NCI-H2081 treated with DMSO at 0.1 percent for 48 hours (cell line): ENCODE measurements at places on chromosomes 13 and 19.

- no peak for DNase-seq
These were observed 13.6 kb upstream of the LATS2 start for GRCh38 chr13:21075011-21075378.

- DNase-seq, result peak; percentile 56
These were observed 6.1 kb downstream of the DHRS12 start for GRCh38 chr13:51797664-51798488.

DNA sequence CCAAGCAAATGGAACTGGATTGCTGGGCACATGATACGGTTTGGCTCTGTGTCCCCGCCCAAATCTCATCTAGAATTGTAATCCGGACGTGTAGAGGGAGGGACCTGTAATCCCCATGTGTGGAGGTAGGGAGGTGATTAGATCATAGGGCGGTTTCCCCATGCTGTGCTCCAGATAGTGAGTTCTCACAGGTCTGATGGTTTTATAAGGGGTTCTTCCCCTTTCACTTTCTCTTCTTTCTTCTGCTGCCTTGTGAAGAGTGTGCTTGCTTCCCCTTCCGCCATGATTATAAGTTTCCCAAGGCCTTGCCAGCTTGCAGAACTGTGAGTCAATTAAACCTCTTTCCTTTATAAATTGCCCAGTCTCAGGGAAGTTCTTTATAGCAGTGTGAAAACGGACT is 32.6 kb upstream of the MTIF3 start:
- no peak for DNase-seq

DNA sequence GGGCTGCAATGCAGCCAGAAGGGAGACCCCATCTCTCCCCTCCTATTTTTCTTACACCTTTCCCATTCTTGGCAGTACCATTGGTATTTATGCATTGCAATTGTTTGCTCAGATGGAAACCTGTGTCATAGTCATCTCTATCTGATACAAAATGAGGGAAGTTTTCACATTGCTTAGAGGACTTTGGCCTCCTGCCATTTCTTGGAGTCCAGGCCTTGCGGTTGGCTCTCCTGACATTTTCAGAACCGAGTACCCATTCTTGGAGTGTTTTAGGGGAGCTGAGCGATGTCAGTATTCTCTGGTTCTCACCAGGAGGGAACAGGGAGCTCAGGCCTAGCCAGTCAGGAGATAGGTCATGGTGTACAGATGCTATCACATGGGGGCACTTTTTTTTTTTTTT is 1.5 kb downstream of the SIN3B start:
- DNase-seq, result no peak

GRCh38 chr19:51448411-51449016 is 9.7 kb downstream of the SIGLEC8 start:
- no peak for DNase-seq

- DNase-seq, result no peak
These were observed 65.6 kb downstream of the C13orf42 start for GRCh38 chr13:51045451-51045850.

DNA sequence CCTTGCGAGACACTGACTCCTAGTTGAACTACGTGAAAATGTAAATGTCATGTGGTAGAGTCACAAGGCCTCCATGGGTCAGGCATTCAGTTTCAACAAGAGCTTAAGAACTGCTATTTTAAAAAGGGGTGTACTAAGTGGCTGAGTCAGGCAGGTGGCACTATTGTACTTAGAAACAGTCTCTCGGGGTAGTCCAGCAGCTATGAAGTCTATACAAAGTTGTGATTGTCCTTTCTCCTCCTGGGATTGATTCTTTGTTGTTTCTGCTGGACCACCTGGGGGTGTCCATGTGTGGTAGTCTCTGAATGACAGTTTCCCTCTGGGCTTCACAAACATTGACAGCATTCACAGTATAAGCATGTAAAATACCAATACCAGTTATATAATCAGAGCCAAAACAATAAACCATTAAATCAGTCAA is 33.0 kb downstream of the UGGT2 start:
- peak; percentile 55 for DNase-seq

DNA sequence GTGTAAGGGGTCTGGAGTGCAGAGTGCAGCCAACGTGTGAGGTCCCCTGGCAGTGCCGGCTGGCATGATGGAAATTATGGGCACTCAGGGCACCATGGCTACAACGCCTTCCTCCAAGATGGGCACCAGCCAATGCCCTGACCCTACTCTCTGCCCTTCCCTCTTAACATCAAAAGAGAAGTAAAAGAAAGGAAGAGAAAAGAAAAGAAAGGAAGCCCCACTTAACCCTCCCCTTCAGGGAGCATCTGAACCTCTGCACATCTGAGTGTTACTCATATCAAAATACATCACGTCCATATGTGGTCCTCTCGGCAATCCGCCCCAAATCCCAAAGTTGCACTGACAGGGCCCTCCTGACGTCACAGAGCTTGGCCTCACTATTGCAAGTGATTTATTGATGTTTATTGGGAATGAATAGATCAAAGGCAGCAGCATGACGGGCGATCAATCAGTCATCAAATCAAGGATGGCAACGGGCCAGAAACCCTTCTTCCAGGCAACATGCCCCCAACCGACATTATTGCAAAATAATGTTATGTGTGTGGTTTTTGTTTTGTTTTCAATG is 1.3 kb downstream of the TSHZ3 start:
- DNase-seq, result no peak

GRCh38 chr13:27792393-27793218 is at the start of gene GSX1:
Gene GSX1, plus strand, starts transcription at chr13:27792483. Its CDS starts 208 bp downstream, at chr13:27792691.
- no peak for DNase-seq
